Fibroblast of pulmonary artery (primary cell): ENCODE measurements at places on chromosomes 6 and 20.

- no peak for DNase-seq
Observed at GRCh38 chr6:148291876-148292275, 50.8 kb upstream of the SASH1 start.

DNA sequence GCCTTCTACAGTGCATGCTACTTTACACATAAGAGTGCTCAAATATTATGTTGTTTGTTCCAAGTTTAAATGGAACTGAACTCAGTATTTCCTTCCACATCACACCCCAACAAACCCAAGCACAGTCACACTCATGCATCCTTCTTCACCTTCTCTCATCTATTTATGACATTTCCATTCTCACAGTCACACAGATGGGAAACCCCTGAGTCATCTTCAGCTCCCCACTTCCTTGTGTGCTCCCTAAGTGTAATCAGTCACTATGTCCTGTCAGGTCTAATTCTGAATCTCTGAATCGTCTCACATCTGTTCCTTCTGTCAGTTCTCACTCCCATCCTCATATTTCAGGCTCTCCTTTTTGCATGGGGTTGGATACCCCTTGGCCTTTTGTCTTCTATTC lies 96.0 kb downstream of the RIMS1 start:
- DNase-seq: no peak

- no peak for DNase-seq
Observed at GRCh38 chr6:49552596-49552995, 2.1 kb downstream of the C6orf141 start.

DNA sequence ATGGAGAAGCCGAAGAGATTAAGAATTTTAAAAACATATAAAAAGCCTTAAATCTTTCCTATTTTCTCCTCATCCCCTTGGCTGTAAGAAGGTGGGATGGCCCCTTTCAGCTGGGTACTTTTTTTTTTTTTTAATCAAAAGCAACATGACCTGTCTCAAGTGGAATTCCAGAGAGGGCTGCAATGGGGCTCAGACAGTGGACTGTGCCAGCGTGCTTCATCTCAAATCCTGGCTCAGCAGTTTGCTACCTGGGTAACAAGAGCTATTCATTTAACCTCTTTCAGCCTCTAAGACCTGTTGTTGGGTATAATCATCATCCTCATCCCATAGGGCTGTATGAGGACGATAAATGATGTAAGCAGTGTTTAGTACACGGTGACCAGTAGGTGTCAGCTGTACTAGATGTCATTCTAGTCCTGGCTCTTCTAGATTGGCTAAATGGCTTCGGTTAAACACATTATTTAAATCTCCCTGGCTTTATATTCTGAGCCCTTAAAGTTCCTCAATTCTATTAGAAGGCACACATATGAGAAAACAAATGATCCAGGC lies 6.9 kb upstream of the PPP1R3G start:
- DNase-seq: no peak

DNA sequence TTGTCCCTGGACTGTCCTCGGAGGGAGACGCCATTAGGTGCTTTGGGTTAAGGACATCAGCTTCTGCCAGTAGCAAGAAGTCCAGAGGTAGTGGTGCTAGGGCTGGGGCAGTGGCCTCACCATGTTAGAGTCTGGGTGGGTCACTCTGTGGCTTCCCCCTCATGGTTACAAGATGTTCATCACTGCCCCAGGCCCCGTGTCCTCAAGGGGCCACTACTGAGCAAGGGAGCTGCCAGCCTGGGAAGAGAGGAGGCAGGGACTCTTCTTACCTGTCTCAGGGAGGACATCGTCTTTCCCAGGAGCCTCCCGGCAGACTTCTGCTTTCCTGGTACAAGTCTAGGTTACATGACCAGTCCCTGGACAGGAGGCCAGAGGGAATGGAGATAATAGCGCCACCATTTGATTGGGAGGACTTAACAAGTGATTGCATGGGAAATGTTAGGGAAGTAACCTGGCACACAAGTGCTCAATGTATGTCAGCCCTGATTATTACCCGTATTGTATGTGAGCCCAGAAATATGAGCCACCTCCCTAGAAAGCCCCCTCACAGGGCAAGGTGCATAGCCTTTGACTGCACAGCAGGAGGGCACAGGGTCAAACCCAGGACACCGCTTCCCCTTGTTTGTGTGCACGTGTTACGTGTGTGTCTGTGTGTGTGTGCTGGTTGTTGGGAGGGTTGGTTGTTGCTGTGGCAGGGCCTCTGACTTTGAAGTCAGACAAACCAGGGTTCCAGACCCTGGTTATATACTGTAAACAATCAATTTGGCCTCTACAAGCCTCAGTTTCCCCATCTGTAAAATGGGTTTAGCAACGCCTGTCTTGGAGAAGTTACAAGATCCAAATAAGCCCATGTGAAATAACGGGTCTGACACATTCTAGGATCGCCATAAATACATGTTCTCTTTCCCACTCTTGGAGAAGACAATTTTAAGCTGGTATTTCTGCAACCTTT lies 30.0 kb downstream of the SIRPA start:
- no peak for DNase-seq

DNA sequence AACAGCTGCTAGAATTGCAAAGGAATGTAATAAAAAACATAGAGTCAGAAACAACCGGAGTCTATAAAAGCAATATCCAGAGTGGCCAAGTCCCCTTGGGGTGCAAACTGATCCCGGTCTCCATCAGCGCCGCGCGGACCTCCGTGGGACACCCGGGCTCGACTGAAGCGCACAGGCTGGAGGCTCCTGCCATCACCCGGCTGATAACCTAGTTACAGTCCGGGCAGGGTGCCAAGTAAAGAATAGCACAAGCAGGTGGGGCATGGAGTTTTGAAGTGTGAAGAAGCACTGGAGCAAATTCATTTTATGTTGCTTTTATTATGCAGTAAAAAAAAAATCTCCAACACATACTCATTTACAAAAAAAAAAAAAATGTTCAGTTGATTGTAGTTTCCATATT lies 205.1 kb upstream of the GMDS start:
- no peak for DNase-seq

- DNase-seq: no peak
Observed at GRCh38 chr6:161327360-161327953, 53.6 kb upstream of the AGPAT4 start.

DNA sequence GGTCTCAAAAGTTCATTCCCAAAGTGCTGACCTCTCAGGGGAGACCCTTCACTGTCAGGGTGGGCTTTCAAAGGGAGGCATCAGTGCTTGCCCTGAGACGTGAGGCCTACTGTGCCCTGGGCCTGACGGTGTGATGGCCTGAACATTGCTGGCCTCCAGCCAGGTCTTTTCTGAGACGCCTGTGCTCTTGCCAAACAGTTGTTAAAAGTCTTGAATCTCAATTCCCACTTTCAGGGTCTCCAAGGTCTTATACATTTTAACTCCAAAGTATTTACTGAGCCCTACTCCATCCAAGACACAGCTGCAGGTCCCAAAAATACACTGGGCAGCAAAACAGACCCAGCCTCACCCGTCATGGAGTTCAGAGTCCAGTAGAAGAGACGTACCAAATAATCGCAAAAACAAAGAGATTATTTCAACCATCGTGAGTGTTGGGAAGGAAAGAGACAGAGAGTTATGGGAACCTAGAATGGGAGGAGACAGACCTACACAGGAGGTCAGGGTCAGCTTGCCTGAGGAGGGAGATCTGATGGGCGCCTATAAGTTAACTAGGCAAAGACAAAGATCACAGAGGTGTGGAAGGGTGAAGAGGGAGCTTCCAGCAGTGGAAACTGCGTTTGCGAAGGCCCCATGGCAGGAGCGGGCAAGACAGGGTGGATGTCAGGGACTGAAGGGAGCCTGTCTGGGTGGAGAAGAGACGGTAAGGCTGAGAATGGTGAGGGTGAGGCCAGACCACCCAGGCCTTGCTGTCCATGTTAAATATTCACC lies 446.3 kb downstream of the PREX1 start:
- no peak for DNase-seq

DNA sequence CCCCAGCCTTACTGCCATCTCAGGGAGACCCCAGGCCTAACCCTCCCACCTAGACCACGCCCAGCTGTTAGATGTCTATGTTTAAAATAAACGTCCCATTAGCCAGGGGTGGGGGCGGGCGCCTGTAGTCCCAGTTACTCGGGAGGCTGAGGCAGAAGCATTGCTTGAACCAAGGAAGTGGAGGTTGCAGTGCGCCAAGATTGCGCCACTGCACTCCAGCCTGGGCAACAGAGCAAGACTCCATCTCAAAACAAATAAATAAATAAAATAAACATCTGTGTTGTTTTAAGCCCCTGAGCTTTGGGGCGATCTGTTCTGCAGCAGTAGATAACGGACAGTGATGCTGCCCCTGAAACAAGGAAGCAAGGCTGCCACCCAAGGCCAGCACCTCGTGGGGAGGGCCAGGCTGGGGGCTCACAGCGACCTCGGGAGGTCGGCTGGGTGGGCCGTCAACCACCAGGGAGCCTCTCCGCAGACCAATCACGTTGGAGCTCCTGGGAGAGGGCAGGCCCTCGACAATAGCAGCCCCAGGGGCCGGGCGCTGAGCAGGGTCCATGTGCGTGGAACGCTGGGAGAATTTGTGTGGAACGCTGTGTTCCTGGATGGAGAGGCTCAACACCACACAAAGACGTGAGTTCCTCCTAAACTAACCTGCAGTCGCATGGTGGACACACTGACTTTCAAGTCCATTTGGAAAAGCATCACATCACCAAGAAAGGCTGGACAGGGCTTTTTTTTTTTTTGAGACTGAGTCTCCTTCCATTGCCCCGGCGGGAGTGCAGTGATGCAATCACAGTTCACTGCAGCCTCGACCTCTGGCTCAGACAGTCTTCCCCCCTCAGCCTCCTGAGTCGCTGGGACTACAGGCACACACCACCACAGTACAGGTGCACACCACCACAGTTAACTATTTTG lies 1.0 kb upstream of the HELZ2 start:
- DNase-seq: peak; percentile 19

GRCh38 chr6:108676555-108676954 lies 115.8 kb downstream of the FOXO3 start:
- DNase-seq: no peak

GRCh38 chr6:12066297-12066696 lies 54.2 kb downstream of the HIVEP1 start:
- peak; percentile 39 for DNase-seq
